ENCODE measurements at places on chromosomes 12 and 14.

- DNase-seq: peak; percentile 82
Measured at GRCh38 chr12:45725631-45726602, 3.6 kb upstream of the ARID2 start.

DNA sequence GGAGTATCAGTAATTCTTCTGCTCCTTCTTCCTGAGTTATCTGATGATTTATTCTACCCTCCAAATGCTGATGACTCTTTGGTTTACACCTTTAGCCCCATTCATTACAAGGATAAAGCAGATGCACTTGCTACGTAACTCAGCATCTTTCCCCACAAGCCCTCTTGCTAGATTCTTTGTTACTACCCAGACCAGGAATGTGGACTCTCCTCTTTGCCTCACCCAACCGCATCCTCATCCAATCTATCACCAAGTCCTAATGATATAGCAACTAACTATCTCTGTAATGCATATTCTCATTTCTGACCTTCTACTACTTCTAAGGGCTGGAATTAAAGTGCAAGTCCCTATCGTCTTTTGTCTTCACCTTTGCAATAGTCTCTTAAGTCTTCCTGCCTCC is 9.2 kb downstream of the KRT1 start:
- no peak for DNase-seq

DNA sequence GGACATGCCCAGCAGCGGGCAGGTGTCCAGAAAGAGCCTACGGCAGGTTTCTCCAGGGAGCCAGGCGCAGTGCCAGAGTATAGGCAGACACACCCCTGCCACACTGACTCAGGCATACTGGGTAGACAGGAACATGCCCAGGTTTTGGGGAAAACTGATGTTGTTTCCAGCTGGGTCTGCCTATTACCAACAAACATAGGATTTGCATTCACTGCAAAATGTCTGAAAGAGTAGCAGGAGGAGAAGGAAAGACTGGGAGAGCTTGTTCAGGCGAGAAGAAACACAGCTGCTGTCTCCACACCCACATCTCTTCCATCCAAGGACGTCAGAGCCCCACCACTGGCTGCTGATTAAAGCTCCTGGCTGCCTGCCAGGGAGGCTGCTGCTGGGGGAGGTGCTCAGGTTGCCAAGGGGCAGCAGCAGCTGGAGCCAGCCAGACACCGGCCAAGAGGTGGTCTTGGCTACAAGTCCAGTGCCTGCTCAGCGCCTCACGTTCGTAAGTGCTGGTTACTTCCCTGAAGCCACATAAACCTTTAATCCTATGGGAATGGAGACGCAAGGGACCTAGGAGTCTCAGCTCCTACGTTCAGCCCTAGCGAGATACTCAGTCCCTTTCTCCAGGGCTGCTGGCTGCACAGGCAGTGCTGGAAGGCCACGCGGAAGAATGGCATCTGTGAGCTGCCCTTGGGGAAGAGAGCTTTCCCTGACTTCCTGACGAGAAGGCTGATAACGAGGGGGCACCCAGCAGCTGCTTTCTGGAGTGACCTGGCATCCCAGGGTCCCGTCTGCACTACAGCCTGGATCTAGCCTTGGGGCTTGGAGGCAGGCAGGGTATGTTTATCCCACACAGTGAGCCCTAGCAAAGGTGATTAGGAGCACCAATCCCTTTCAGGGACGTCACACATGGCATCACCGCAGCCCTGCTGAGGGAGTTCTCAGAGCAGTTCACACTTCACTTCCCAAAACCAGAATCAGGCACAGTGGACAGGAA is 58.1 kb downstream of the PLEKHG3 start:
- peak; percentile 91 for DNase-seq

- DNase-seq: no peak
Measured at GRCh38 chr14:34065690-34066391, 115.0 kb upstream of the EGLN3 start.

GRCh38 chr14:93033983-93034670 is 81.6 kb downstream of the ITPK1 start:
- DNase-seq: peak; percentile 61

DNA sequence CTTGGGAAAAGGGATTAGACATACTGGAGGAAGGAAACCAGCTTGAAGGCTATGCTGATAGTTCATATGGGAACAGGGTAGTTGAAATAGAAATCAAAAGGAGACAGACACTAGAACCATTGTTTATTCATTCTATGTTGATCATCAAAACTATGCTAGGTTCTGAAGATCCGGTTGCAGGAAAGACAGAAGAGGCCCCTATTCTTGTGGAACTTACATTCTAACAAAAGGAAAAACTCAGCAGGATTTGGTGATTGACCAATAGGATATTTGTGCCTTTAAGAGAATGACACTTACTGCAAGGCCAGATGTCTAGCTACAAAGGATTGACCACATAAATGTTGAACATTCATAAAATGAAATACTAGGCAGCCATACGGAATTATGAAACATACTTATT is 179.2 kb downstream of the AKAP6 start:
- no peak for DNase-seq

- no peak for DNase-seq
Measured at GRCh38 chr14:25484235-25484634, 434.3 kb upstream of the STXBP6 start.

GRCh38 chr14:58801086-58801485 is 163.3 kb downstream of the DACT1 start:
- no peak for DNase-seq

DNA sequence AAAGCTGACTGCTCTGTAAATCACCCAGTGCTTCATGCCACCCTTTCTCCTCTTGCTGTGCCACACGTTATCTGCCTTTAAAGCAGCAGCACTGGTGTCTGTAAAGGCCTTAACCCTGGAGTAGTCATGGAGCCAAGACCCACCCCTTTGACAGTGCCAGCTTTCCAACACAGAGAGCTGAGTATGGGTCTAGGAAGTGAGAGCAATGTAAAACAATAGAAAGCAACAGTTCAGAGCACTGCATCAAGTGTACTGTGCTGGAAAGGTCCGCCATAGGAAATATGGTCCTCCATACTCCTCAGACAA is 139.5 kb downstream of the DAD1 start:
- no peak for DNase-seq

DNA sequence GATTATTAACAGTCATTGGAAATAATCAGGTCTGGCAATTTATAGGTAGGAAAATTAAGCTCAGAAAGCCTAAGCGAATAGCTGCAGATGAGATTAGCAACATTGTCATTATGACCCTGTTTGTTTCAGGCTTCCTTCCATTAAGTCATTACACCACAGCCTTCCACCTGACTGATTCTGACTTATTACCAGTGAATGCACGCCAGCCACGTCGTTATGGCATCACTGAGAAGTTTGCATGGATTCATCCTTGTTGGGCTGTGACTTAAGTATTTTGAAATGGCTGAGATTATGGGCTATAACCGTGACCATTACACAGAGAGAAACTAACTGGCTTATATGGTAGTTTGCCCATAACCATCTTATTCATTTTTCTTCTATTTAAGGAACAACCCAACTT is 18.6 kb downstream of the RASSF8 start:
- DNase-seq: no peak

GRCh38 chr14:103547941-103548462 is 14.5 kb downstream of the BAG5 start:
- no peak for DNase-seq

DNA sequence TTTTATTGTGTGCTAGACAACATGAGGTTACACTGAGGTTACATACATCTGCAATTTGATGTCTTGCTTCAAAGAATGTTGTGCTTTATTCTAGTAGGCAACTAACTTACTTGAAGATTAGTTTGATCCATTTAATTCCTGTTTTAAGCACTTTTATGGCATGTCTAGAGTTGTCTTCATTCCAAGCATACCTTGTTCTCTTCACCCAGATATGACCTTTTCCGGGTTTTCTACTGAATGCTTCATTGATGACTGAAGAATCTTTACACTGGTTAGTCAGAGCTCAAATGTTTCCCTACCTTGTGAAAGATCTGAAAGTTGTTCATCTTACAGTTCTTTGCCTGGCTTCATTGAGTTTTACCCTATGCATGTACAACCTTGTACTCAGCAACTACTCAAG is 274.0 kb upstream of the KITLG start:
- no peak for DNase-seq

DNA sequence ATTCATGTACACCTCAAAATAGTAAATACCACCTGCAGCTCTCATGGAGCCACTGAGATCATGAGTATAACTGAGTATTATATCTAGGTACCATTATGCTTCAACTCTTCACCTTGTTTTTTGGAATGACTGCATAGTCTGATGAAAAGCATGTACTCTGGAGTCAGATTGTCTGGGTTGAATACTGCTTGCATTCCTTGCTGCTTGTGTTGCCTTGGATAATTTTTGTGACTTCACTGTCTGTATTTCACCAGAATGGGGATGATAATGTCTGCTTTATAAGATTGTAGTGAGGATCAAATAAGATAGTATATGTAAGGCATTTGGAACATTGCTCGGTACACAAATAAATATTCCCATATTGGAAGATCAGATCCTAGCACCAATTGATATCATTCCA is 54.2 kb downstream of the SUSD6 start:
- DNase-seq: no peak

GRCh38 chr12:113198296-113198695 is 12.8 kb downstream of the RITA1 start:
- DNase-seq: no peak

GRCh38 chr12:130715998-130716968 is at the start of gene RIMBP2:
Gene RIMBP2, minus strand, starts transcription at chr12:130716299. Its CDS starts 237,286 bp downstream, at chr12:130479013.
- no peak for DNase-seq
